ENCODE measurements at places on chromosomes 12 and 14.

GRCh38 chr12:52391618-52392002 lies 6.2 kb upstream of the KRT84 start:
- no peaks in the 10 kb centered on the region for H3K4me1 ChIP-seq
- no peak overlapping the region for H3K4me3 ChIP-seq
- H3K27me3 ChIP-seq, result no peaks in the 10 kb centered on the region
- H3K36me3 ChIP-seq, result no peaks in the 10 kb centered on the region
- no peak overlapping the region for H3K27ac ChIP-seq

- no peak overlapping the region for H3K27ac ChIP-seq
- H3K4me1 ChIP-seq, result no peaks in the 10 kb centered on the region
- peaks cover 8% of the 10 kb centered on the region for H3K36me3 ChIP-seq
- DNase-seq, result peak; percentile 16
- H3K27me3 ChIP-seq, result no peaks in the 10 kb centered on the region
Measured at GRCh38 chr12:119869720-119870119, 7.4 kb downstream of the CIT start.

GRCh38 chr14:24130380-24130716 lies at the start of gene FITM1:
Gene FITM1, plus strand, starts transcription at chr14:24130659. Its CDS starts 905 bp downstream, at chr14:24131564.
- no peaks in the 10 kb centered on the region for H3K27me3 ChIP-seq
- peaks cover 7% of the 10 kb centered on the region for H3K4me1 ChIP-seq
- no peak for DNase-seq
- H3K4me3 ChIP-seq, result no peak within 1 kb of the TSS

DNA sequence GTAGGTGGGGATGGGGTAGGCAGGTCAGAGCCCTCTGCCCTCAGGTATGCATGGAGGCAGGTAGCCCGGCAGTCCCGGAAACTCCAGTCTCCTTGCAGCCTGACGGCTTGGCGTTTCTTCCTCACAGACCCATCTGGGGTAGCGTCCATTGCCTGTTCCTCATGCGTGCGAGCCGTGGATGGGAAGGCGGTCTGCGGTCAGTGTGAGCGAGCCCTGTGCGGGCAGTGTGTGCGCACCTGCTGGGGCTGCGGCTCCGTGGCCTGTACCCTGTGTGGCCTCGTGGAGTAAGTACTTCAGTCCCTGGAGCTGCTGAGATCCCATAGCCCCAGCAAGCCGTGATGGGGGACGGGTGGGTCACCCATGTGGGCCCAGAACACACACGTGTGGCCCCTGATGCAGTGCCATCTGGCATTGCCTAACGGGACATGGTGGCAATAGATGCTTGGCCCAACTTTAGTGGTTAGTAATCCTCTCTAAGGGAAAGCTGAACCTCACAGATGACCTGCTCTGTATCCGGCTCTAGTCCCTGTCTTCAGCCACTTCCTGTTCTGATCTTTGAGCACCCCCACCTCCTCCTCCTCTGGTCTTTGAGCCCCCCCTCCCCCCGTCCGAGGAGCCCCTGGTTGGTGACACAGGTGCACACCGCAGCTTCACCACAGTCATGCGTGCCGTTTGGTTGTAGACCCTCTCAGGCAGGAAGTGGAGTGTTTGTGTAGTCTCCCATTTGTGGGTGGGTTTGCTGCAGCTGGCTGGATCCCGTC lies 3.7 kb downstream of the SIVA1 start:
- no peaks in the 10 kb centered on the region for H3K27me3 ChIP-seq
- peaks cover 2% of the 10 kb centered on the region for H3K36me3 ChIP-seq
- H3K4me3 ChIP-seq, result no peak overlapping the region
- no peak overlapping the region for H3K27ac ChIP-seq
- DNase-seq, result no peak

DNA sequence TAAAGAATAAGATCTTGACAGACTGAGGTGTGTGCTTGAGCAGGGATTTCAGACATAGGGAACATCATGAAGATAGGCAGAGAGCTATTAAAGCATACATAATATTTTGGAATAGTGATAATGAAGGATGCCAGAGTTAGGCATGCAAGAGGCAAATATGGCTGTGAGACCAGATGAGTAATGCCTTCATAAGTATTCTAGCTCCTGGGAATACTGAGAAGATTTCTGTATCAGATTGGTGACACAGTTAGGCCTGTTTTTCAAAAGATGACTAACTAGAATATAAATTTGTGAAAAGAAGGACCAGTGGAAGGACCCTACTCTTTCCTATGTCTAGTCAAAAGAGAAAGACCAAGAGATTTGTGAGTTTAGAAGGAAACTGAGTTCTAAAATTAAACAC lies 108.8 kb downstream of the TXNDC16 start:
- peaks cover 12% of the 10 kb centered on the region for H3K36me3 ChIP-seq
- no peaks in the 10 kb centered on the region for H3K27me3 ChIP-seq
- no peak overlapping the region for H3K27ac ChIP-seq
- no peaks in the 10 kb centered on the region for H3K4me1 ChIP-seq
- H3K4me3 ChIP-seq, result no peak overlapping the region

DNA sequence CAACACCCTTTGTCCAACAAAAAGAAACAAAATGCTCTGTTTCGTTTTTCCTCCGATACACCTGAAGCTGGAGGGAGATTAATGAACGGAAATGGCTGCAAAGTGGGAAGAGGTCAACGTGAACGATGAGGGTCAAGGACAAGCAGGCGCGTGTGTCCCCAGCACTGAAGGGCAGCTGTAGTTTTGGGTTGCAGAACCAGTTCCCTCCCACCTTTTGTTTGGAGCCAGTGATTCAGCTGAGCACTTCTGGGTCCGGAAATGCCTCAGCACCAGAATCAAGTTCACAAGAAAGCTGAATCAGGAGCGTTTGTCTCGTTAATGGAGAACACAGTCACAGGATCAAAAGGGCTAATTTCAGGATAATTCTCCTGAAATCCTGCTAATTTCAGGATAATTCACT lies 51.1 kb upstream of the PWP1 start:
- no peaks in the 10 kb centered on the region for H3K36me3 ChIP-seq
- no peaks in the 10 kb centered on the region for H3K4me1 ChIP-seq
- no peak overlapping the region for H3K4me3 ChIP-seq
- DNase-seq, result no peak
- no peak overlapping the region for H3K27ac ChIP-seq

- no peak for DNase-seq
- H3K27me3 ChIP-seq, result no peaks in the 10 kb centered on the region
- H3K4me3 ChIP-seq, result no peak overlapping the region
- no peaks in the 10 kb centered on the region for H3K4me1 ChIP-seq
- H3K36me3 ChIP-seq, result no peaks in the 10 kb centered on the region
- H3K27ac ChIP-seq, result no peak overlapping the region
Measured at GRCh38 chr12:105481392-105482300, 151.2 kb downstream of the C12orf75 start.

GRCh38 chr12:4700621-4701026 lies 19.6 kb upstream of the GALNT8 start:
- H3K27ac ChIP-seq, result peak overlapping the region; percentile 42
- H3K4me3 ChIP-seq, result no peak overlapping the region
- no peaks in the 10 kb centered on the region for H3K4me1 ChIP-seq
- H3K36me3 ChIP-seq, result no peaks in the 10 kb centered on the region
- DNase-seq, result no peak

DNA sequence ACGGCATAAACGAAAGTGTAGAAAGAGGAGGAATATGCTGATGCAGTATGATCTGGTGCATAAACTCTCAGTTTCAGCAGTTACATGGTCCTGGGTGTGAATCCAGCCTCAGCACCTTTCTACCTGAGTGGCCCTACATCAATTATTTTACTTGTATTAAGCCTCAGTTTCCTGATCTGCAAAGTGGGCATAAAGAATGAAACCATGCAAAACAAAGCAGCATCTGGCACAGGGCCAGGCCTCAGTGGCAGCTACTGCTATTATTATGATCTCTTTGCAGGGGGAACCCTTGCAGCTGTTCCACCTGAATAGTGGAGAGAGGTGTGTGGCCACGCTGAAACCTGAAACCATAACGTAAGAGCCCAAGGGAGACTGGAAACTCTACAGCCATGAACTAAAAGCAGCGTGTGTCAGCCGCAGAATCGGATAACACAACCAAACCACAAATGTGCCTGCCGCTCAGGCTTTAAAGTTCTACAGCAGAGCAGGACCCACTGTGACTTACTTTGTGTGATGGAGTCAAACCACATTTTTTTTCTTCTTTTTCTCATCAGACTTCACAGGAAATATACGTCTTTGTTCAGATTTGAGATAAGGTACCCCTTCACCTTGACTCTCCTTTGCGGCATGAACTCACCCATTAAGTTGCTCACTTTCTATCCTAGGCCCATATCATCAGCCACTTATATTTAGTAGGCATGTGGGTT lies 29.2 kb upstream of the FOS start:
- no peak overlapping the region for H3K27ac ChIP-seq
- H3K27me3 ChIP-seq, result no peaks in the 10 kb centered on the region
- DNase-seq, result peak; percentile 79
- H3K4me3 ChIP-seq, result no peak overlapping the region
- peaks cover 7% of the 10 kb centered on the region for H3K4me1 ChIP-seq

DNA sequence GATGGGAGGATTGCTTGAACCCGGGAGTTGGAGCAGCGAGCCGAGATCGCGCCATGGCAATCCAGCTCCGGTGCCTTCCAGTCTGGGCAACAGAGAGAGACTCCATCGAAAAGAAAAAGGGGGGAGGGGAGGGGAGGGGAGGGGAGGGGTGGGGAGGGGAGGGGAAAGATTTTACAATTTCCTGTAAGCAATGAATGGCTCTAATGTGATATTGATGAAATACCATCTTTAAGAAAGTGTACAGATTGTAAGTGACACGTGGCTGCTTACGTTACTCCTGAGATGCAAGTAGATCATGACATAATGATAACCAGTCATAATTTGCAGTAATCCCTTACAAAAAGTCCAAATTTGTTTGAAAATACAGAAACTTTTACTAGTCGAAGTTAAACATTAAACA lies 1.4 kb downstream of the SLC25A21 start:
- H3K4me1 ChIP-seq, result no peaks in the 10 kb centered on the region
- DNase-seq, result no peak
- no peak overlapping the region for H3K4me3 ChIP-seq
- no peaks in the 10 kb centered on the region for H3K27me3 ChIP-seq
- no peaks in the 10 kb centered on the region for H3K36me3 ChIP-seq

DNA sequence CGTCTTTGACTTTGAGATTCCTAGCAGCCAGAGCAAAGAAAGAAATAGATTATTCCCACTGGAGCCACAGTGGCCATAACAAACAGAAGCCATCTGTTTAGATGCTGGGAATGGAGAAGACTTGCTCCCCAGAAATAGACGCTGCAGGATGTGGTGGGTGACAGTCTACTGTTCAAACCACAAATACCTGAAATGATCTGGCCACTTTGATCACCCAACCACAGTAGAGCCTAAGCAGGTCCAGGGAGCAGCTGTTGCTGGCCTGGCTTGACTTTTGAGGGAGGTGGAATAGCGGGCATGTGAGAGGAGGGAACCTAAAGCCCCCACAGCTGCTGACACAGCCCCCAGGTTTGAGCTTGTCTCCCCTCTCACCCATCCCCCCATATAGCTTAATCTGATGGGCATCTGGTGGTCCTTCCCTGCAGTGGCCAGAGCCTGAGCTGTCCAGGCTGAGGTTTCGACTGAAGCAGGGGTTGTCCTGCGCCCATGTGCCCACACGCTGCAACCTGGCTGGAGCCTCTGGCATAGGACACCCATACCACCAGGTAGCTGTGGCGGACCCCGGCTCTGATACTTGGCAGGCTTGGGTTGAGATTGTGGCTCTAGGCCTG lies 38.7 kb downstream of the SH2B3 start:
- H3K4me3 ChIP-seq, result no peak overlapping the region
- peaks cover 96% of the 10 kb centered on the region for H3K36me3 ChIP-seq
- no peaks in the 10 kb centered on the region for H3K27me3 ChIP-seq
- DNase-seq, result no peak
